Astrocyte (in vitro differentiated cells and primary cell): ENCODE measurements at places on chromosomes 16 and 17. TPM values are rescaled to one million over a fixed set of nuclear protein-coding genes. Genes with fewer than 3 reads are reported as not detected.

DNA sequence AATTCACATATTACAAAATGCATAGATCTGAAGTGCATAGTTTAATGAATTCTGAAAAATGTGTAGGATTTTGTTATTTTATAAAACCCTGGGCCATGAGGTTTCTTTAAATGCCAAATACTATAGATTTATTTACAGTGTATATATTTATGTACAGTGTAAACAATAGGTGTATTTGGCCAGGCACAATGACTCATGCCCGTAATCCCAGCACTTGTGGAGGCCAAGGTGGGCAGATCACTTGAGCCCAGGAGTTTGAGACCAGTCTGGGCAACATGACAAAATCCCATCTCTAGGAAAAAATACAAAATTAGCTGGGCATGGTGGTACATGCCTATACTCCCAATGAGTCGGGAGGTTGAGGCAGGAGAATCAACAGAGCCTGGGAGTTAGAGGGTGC is 249.4 kb downstream of the PRKCA start:
- no peak for DNase-seq

- DNase-seq, result peak; percentile 83
Measured at GRCh38 chr16:50266337-50267091, at the start of gene ADCY7. ADCY7 (plus strand) TSS chr16:50266551; CDS start chr16:50288180, 21,629 bp downstream.

DNA sequence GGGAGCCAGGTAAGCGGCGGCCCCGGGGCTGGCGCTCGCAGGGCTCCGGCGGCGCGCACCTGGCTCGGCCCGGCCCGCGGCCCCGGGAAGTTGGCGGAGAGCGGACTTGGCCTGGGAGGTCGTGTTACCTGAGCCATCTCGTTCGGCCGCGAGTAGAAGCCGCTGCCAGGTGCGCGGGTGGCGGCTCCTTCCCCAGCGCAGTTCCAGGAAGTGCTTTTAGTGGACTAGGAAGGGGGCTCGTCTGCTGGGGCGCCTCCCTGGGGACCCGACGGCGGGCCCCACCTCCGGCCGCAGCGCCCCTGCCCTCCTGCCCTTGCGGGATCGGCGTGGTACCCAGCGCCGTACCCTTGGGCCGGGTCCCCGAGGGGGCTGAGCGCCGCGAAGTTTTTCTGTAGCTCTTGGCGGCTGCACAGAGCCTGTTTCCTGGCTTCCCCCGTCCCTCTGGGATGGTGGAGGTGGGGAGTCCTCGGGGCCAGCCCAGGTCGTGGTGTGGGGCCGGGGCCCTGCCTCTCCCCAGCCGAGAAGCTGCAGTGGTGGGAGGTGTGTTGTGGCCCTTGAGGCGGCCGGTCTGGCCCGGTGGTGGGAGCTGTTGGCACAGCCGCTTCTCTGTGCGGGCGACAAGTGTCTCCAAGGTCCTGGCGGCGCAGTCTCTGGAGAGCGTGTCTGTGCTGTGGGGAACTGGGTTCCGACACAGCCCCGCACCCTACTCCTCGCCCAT is 96.9 kb downstream of the RAB11FIP4 start:
- DNase-seq, result no peak

DNA sequence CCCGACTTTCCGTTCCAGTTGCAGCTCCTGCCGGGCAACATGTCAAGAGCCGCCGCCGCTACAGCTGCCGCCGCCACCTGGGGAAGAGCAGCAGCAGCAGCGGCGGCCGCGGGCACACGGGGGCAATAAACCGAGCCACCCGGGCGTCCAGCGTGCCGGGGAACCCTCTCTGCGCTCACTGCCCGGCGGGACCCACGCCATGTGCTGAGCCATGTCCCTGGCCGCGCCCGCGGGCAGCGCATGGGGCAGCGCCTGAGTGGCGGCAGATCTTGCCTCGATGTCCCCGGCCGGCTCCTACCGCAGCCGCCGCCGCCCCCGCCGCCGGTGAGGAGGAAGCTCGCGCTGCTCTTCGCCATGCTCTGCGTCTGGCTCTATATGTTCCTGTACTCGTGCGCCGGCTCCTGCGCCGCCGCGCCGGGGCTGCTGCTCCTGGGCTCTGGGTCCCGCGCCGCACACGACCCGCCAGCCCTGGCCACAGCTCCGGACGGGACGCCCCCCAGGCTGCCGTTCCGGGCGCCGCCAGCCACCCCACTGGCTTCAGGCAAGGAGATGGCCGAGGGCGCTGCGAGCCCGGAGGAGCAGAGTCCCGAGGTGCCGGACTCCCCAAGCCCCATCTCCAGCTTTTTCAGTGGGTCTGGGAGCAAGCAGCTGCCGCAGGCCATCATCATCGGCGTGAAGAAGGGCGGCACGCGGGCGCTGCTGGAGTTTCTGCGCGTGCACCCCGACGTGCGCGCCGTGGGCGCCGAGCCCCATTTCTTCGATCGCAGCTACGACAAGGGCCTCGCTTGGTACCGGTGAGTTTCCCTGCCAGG is 604 bp downstream of the HS3ST3B1 start:
- DNase-seq, result no peak

DNA sequence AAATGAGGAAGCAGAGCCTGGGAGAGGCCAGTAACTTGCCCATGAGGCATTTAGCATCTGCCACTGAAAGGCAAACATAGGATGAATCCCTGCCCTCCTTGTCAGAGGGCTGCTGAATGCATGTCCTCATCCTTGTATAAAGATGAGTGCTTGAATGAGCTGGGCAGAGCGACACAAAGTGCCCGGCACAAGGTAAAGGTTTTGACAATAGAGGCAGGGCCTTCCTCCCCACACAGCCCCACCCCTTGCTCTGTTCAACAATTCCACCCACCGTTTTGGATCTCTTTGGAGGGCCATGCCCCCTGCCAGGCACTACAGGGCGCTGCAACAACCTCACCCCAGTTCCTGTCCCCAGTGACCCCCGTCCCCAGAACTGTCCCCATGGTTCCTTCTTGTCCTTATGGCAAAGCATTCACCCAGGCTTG is 1.4 kb upstream of the KRT19 start:
- DNase-seq, result no peak

- no peak for DNase-seq
Measured at GRCh38 chr16:18969855-18970240, 13.9 kb upstream of the TMC7 start.

Gene CHST6
- 2.5 and 3.4 TPM in 2 replicates for total RNA-seq

Gene CCL3
- 3.4 and 3.6 TPM in 2 replicates for total RNA-seq

Gene EFNB3
- 7.0 and 7.6 TPM in 2 replicates for total RNA-seq

GRCh38 chr16:85475233-85475632 is 137.9 kb upstream of the GSE1 start:
- DNase-seq, result no peak

Gene SDK2
- total RNA-seq, result 11.2 and 12.4 TPM in 2 replicates

GRCh38 chr16:67707790-67708189 is 11.3 kb downstream of the GFOD2 start:
- DNase-seq, result no peak

Gene ALOX15B
- total RNA-seq, result not detected in 2 replicates

DNA sequence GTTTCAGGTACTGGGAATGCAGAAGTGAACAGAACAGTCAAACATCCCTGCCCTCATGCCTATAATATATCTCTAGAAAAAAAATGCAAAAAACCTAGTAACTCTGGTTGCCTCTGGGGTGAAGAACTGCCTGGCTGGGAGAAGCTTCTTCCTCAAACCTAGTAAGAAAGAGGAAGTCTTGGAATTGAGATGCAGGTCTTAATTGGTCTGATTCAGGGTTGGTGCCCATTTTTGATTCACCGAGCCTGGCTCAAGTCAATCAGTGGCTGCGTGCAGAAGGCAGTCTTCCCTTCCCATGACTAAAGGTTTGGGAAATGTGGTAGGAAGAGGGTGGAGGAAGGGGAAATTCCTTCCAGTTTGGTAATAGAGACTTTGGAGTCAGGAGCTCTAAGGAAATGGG is 22.4 kb downstream of the CDRT15 start:
- DNase-seq, result no peak

Gene PRDM7
- total RNA-seq, result not detected in 2 replicates

GRCh38 chr17:38544175-38544838 is 61.4 kb downstream of the SRCIN1 start:
- DNase-seq, result no peak

Gene SMIM36
- total RNA-seq, result not detected in 2 replicates

Gene ITGAD
- not detected in 2 replicates for total RNA-seq

Gene CLEC18B
- 4.2 and 4.9 TPM in 2 replicates for total RNA-seq

Gene IRF8
- total RNA-seq, result 0.41 and 0.59 TPM in 2 replicates

DNA sequence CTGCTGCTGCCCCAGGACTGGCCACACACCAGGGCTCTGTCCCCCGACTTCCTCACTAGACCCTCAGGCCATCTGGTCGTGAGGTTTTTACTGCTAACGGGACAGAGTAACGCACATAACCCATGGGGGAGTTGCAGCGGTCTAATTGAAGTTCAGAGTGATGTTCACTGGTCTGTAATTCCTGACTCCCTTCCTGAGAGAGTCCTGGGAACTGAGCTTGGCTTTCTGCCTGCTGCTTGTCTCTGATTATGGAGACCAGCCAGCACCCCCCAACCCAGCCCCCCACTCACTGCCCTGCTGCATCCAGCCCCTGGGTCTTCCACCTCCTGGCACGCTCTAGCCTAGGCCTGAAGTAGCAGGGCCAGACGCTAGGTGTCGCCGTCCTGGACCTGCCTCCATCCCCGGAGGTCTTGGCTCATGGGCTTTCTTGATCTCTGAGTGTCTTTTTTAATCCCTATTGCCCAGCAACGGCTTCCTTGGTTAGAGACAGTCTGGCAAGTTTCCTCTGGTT is 192.9 kb downstream of the CCDC182 start:
- DNase-seq, result no peak

GRCh38 chr16:28930652-28931051 is 1.1 kb upstream of the CD19 start:
- DNase-seq, result no peak

GRCh38 chr17:80727409-80727755 is 182.7 kb downstream of the RPTOR start:
- no peak for DNase-seq

Gene TP53TG3B
- not detected in 2 replicates for total RNA-seq

- DNase-seq, result no peak
Measured at GRCh38 chr16:66903544-66904427, 14.9 kb downstream of the CDH16 start.

Gene XAF1
- total RNA-seq, result 50.9 and 69.6 TPM in 2 replicates
